ENCODE measurements at places on chromosomes 13 and 19. TPM values are rescaled to one million over a fixed set of nuclear protein-coding genes. Genes with fewer than 3 reads are reported as not detected.

DNA sequence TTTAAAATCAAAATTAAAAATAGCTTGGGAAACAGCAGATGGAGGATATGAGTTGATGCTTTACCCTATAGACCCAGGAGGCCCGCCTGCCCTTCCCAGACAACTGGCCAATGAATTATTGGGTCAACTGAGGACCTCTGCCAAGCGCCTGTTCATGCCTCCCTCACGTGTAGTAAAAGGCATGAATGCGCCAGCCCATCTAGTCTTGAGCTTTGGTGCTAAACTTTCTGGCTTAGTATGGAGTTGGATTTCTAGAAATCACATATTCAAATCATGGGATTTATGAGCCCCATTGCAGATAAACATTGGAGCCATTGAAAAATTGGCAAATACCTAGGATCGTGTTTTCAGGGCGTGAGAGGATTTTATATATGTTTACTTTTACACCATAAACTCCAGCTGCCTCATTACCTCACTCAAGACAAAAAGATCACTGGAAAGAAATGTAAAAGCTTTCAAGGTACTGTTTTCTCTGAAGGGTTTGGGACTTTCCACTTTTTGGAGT, 47.1 kb downstream of the COL4A2 start:
- DNase-seq, result peak; percentile 68

DNA sequence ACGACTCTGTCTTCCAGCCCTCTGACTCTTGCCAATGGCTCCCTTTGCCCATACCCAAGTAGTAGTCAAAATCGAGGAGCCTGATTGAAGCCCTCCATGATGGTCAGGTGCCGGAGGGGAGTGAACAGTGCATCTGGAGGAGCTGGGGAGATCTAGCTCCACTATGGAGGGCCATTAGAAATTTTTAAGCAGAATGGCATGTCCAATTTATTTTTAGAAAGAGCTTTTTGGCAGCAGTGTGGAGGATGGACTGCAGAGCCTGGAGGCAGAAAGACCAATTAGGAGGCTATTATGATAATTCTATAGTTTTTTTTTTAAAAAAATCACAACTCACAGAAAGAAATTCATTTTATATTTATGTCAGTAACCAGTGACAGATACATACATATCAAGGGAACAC, 92.7 kb upstream of the SLC7A1 start:
- no peak for DNase-seq

GRCh38 chr13:103859952-103860351, 793.7 kb upstream of the SLC10A2 start:
- DNase-seq, result no peak

DNA sequence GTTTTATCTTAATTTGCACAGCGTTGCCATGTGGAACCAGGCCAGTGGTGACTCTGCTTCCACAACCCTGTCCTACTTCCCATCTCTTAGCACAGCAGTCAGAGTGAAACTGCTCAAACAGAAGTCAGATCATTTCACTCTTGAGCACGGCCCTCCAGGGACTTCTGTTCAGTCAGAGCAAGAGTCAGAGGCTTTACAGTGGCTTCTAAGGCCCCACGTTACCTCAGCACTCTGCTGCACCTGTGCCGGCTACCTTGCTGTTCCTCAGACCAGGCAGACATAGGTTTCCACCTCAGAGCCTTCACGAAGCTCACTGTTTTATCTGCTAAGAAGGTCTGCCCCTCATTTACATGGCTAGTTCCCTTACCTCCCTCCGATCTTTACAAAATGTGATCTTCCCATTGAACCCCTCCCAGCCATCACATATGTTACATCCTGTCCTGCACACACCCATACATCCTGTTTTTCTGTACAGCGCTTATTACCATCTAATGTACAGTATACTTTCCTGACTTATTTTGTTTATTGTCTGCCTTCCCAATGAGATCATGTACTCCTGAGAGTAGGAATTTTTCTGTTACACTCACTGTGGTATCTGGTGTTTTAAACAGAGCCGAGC, 41.6 kb downstream of the TM9SF2 start:
- DNase-seq, result no peak

DNA sequence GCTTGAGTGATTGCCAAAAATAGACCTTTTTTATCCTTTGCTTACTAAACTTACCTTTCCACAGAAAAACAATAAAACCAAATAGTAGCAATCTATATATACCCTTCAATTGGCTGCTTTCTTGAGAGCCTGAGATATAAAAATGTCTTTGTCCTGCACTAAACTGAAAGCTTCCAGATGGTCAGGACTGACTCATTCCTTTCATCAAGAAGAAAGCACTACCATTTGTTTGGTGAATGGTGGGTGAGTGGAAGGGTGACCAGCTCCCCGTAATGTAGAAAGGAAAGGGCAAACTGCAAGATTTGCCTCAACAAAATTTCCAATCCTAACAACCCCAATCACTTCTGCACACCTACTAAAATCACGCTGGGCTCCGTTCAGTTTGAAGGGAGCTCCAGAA, 67.8 kb downstream of the SACS start:
- DNase-seq, result peak; percentile 71

ZNF418 gene
- 4.2 TPM for total RNA-seq

DNA sequence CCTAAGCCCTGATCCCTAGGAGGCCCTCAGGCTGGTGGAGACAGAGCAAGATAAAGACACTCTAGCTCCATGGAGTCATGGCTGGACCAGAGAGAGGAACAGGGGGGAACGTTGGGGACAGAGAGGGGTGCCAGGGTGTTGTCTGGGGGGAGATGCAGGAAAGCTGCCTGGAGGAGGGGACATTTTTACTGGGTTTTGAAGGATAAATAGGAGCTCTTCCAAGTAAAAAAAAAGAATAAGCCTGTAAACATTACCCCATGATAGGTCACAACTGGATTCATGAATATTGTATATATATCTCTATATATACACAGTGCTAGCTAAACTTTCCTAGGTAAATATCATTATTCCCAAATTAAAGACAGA, 714 bp downstream of the HSH2D start:
- no peak for DNase-seq

SERPINE3 gene
- total RNA-seq, result not detected

Data from IMR-90 (cell line).